ENCODE measurements at places on chromosomes 2 and 18.
A peak's percentile ranks its signal among the peaks of the same experiment; 100 is the strongest.

DNA sequence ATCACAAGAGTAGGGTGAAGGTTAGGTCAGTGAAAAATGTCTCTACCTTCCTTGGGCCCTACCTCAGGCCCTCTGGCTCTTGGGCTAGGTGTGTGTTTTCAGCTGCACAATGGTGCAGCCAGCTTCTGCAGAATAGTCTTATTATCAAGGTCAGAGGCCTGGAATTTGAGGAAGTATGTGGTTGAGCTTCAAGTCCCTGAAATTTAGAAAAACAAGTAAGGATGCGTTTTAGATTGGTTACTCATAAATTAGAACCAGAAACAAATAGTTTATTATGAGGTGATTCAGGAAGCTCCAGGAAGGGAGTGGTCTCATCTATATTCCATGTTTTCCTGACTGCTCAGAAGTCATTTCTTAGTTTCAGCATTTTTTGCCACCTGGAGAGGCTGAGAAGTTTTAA, 204.2 kb upstream of the CELF4 start:
- DNase-seq, result no peak
- H3K4me3 ChIP-seq, result no peak overlapping the region
- no peaks in the 10 kb centered on the region for H3K36me3 ChIP-seq
- no peak overlapping the region for H3K27ac ChIP-seq

DNA sequence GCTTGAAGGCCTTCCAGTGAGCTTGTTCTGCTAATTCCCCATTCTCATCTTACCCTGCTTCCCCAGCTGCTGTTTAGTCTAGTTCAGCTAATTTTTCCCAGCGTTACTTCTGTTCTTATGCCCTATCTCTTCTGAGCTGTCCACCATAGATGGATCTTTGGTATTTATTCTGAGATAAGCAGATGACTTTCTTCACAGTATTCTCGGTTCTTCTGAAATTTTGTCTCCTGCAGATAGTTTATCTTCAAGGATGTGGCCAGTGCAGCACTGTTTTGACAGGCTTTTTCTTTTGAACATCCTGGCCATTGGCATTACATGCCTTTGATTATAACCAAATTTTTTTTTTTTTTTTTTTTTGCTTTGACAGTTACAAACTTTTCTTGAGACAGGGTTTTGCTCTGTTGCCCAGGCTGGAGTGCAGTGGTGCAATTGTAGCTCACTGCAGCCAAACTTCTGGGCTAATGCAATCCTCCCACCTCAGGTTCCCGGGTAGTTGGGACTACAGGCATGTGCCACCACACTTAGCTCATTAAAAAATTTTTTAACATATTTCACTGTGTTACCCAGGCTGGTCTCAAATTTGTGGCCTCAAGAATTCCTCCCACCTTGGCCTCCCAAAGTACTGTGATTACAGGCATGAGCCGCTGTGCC, 134.2 kb downstream of the WDSUB1 start:
- peaks cover 10% of the 10 kb centered on the region for H3K4me1 ChIP-seq
- H3K27me3 ChIP-seq, result no peaks in the 10 kb centered on the region
- no peak overlapping the region for H3K4me3 ChIP-seq
- H3K27ac ChIP-seq, result no peak overlapping the region
- no peak for DNase-seq

GRCh38 chr2:224408676-224409075, 6.8 kb upstream of the FAM124B start:
- H3K36me3 ChIP-seq, result no peaks in the 10 kb centered on the region
- no peaks in the 10 kb centered on the region for H3K4me1 ChIP-seq
- H3K27ac ChIP-seq, result no peak overlapping the region
- no peaks in the 10 kb centered on the region for H3K27me3 ChIP-seq
- no peak overlapping the region for H3K4me3 ChIP-seq

DNA sequence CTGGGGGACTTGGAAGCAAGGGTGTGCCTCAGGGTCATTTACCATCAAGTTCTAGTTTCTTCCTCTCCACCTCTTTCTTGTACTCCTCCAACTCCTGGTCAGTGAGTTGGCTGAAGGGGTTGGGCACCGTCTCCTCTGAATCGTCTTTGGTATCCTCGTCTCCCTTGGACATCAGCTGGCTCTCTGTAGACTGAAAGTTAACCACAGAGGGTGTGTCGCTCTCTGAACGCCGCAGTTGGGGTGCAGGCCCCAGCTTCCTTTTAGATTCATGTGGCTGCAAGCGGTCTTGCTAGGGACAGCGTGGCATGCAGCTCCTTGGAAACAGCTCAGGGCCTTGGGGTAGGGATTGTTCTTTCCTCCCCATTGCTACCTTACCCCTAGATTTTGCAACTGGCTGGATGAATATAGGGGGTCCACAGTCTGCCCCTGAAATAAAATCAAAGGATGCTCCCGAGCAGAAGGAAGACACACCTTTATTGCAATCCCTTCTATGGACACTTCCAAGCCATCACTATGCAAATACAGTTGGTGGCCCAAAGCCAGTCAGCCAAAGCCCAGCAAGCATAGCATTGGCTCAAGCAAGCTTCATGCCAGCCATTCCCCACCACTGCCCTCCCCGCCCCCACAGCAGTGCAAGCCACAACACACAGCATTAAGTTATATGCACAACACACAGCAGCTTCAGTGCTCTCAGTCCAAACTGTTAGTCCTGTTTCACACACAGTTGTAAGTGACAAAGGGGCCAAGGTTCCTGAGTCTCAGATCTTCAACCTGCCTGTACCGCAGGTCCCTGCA, 93.2 kb downstream of the ADD2 start:
- no peak for DNase-seq
- H3K4me1 ChIP-seq, result no peaks in the 10 kb centered on the region
- peaks cover 16% of the 10 kb centered on the region for H3K27me3 ChIP-seq
- H3K27ac ChIP-seq, result no peak overlapping the region

DNA sequence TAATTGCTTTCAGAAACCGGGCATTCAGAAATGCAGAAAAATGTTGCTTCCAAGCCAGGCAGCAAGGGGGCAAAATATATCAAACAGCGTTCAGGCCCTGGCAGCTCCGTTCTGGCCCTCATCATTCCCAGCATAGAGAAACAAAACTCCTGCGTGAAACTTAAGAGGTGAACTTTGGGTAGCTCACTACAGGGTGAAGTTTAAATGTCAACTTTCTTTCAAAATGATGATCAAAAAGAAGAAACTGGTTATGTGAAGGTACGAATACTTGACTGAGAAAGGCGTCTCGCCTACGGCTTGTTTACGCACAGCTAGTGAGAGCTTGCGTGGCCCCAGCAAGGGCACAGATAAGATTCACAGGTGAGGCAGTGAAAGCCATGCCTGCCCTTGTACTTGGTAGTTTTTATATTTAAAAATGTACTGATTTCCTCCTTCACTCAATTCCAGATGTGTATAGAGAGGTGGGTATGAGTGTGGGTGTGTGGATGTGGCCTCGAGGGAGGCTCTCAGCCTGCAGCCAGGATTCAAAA, 127.5 kb downstream of the NFATC1 start:
- H3K4me3 ChIP-seq, result no peak overlapping the region
- peaks cover 11% of the 10 kb centered on the region for H3K27me3 ChIP-seq
- no peak overlapping the region for H3K27ac ChIP-seq
- H3K36me3 ChIP-seq, result no peaks in the 10 kb centered on the region
- H3K4me1 ChIP-seq, result peaks cover 11% of the 10 kb centered on the region
- no peak for DNase-seq

- H3K36me3 ChIP-seq, result no peaks in the 10 kb centered on the region
- peak overlapping the region; percentile 30 for H3K4me3 ChIP-seq
- DNase-seq, result no peak
- no peaks in the 10 kb centered on the region for H3K27me3 ChIP-seq
Measured at GRCh38 chr2:46666044-46666679, 186.8 kb downstream of the TMEM247 start.

- H3K36me3 ChIP-seq, result no peaks in the 10 kb centered on the region
- DNase-seq, result no peak
- no peak overlapping the region for H3K27ac ChIP-seq
Measured at GRCh38 chr2:195646424-195646823, 10.6 kb upstream of the SLC39A10 start.

DNA sequence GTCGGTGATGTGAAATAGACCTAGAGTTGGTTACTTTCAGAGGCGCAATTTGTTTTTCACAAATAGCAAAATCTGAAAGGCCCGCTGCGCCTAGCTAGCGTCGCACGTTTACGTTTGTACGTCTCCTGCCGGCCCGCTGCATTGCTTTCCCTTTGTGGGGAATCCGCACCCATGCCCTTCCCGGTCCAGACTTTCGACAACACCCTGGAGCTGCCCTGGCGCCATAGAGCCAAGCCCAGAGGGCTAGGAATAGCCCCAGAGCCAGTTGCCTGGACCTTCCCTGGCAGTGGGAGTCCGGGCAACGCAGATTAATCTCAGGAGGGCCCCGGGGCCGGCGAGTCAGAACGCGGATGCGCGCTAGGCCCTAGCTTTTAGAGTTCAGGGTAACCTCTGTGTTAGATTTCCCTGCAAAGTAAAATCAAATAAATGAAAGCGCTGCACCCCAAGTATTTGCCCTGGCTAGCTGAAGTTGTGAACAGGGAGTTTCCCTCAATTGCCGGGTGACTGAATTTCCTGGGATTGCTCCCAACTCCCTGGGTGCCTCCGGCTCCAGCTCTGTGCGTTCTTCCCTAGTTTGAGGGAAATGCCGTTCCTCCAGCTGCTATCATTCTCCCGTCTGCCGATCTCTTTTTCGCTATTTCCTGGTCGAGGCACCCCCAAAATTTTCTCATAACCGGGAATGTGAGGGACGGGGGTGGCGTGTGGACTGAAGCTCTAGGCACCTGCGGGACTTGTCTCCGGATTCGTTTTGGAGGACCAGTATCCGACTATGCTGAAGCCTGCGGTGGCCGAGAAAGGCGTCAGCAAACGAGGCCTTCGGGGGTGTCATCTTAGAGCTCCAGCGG, 1.2 kb upstream of the EN1 start:
- H3K36me3 ChIP-seq, result peaks cover 6% of the 10 kb centered on the region
- peak overlapping the region; percentile 81 for H3K4me3 ChIP-seq
- no peak overlapping the region for H3K27ac ChIP-seq
- DNase-seq, result no peak
- peaks cover 22% of the 10 kb centered on the region for H3K4me1 ChIP-seq

DNA sequence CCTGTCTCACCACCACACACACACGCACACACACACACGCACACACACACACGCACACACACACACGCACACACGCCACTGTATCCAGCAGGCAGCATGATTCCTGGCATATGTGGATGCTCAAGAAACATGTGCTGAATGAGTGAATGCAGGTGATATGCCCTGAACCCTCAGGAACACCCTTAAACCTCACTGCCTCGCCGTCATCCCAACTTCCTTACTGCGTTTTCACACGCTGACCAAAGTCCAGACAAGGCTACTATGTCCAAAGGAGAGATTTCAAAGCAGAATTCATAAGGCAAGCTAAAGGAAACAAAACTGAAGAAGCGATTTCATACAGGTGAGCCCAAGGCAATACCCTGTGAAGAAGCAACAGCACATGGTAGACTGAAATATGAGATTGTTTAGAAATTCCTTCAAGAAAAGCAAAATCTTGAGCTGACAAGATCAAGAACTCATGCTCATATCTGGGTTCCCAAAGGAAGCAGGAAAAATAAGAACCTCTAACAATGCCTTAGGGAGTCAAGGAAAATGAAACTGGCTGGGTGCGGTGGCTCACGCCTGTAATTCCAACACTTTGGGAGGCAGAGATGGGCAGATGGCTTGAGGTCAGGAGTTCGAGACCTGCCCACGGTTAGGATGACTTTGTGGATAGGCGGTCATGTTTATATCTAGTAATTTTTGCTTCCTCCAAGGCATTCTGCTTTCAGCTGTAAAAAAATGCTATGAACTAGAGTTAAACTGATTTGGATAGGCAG, 69.1 kb downstream of the TNFRSF11A start:
- H3K27ac ChIP-seq, result no peak overlapping the region
- no peak overlapping the region for H3K4me3 ChIP-seq
- no peak for DNase-seq
- H3K36me3 ChIP-seq, result no peaks in the 10 kb centered on the region
- H3K4me1 ChIP-seq, result peaks cover 2% of the 10 kb centered on the region

All from mesenchymal stem cell (in vitro differentiated cells and primary cell).